ENCODE measurements at places on chromosomes 11 and 22.
A peak's percentile ranks its signal among the peaks of the same experiment; 100 is the strongest.

DNA sequence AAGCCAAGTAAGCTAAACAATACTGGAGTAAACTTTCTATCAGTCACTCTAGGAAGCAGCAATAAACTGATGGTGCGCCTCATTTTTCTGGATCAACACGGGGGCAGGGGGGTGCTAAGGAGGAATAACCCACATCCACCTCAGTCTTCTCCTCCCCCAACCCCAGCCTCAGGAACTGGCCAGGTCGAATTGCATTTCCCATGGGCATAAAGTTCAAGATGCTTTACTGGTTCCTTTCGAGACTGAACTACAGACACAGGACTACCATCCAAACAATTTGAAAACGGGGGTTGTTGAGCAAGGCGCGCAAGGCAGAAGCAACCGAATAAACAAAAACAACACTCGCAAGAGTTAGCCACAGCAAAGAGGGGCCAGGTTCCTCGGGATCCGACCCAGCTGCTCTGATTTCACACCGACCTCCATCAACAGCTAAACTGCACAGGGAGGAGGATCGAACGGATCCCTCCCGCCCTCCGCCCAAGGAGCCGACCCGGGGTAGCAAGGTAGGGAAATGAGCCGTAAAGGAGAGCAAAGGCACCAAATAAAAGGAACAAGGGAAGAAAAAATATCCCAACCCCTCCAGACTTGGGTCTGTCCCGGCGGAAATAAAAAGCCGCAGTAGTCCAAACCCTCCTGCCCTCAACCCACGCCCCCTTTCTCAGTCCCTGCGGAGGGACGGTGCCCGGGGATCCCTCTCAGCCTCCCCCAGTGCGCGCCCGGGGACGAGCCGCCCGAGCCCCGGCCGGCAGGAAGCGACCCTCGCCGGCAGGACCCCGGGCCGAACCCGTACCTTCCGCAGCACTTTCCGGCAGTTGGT is 801 bp downstream of the SESN3 start:
- no peak for DNase-seq

GRCh38 chr22:24322522-24322921 is 51.9 kb downstream of the SPECC1L start:
- no peak for DNase-seq

DNA sequence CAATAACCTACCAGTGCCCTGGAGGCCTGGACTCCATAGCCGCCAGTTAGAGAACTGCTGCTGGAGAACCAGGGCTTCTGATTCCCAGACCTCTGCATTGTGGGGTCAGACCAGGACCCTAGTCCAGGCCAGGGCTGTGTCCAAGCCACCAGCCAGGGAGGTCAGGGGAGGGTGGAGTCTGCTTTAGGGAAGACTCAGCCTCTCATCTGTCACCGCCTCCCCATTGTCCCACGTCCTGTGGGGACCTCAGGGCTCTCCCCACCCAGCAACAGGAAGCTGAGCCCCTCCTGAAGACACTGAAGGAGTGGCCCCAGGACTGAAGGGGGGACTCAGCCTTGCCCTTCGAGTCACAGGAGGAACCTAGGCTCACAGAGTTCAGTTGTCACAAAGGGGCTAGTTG is 41.2 kb downstream of the PDE2A start:
- DNase-seq, result no peak

- no peak for DNase-seq
These were observed 114.3 kb downstream of the CD44 start for GRCh38 chr11:35253237-35253636.

GRCh38 chr11:62195945-62196344 is 5.9 kb downstream of the SCGB1D1 start:
- DNase-seq, result no peak

DNA sequence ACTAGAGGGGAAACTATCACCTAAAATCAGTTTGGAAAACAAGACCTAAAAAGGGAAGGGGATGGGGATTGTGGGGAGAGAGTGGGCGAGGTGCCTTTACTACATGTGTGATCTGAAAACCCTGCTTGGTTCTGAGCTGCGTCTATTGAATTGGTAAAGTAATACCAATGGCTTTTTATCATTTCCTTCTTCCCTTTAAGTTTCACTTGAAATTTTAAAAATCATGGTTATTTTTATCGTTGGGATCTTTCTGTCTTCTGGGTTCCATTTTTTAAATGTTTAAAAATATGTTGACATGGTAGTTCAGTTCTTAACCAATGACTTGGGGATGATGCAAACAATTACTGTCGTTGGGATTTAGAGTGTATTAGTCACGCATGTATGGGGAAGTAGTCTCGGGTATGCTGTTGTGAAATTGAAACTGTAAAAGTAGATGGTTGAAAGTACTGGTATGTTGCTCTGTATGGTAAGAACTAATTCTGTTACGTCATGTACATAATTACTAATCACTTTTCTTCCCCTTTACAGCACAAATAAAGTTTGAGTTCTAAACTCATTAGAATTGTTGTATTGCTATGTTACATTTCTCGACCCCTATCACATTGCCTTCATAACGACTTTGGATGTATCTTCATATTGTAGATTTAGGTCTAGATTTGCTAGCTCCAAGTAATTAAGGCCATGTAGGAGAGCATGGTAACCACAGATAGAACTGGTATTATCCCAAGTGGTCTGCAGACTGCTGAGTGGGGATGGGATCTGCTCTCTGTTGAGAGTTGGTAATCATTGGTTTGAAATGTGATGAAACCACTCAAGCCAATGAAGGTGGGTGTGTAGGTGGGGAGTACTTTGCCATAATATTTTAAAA is 3.6 kb downstream of the NEAT1 start:
- DNase-seq, result no peak

GRCh38 chr11:78061921-78062311 is 1.7 kb upstream of the THRSP start:
- no peak for DNase-seq

- no peak for DNase-seq
These were observed 27.0 kb upstream of the HIKESHI start for GRCh38 chr11:86274999-86275398.

GRCh38 chr22:44557064-44557748 is 59.2 kb upstream of the RTL6 start:
- DNase-seq, result no peak

DNA sequence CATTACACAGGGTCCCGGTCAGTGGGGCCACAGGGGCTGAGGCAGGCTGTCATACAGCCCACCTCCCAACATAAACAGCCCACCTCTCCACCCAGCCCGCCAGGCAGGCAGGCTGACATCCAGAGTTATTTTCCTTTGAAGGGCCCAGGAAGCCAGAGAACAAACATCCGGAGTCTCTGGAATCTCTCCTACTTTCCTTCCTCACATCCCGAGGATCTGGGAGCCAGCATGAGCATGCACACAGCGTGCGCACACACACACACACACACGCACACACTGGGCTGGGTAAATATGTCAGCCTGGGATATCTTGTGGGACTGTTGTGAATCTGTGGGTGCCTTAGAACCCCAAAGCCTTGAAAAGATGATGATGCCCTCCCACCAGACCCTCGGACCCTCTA is 55.4 kb downstream of the PDE2A start:
- DNase-seq, result no peak

- no peak for DNase-seq
These were observed 192.6 kb upstream of the NECTIN1 start for GRCh38 chr11:119921571-119921970.

DNA sequence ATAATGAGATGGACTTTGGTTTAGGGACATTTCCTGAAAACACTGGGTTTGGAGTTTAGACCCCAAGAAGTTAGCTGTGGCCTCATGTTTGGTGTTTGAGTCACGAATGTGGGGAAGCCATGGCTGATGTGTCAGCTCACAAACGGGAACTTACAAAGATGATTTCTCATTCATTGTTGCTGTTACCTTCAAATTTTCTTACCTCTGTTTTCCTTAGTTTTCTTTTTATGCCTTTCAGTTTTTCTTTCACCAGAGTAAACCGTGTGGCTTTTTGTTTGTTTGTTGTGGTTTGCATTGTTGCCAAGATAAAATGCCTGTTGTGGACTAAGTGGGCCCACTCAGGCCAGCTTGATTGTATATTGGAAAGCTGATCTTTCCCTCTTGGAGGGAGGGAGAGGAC is 89.1 kb downstream of the SWAP70 start:
- no peak for DNase-seq

GRCh38 chr11:1308743-1309497 is 512 bp downstream of the TOLLIP start:
- peak; percentile 69 for DNase-seq

DNA sequence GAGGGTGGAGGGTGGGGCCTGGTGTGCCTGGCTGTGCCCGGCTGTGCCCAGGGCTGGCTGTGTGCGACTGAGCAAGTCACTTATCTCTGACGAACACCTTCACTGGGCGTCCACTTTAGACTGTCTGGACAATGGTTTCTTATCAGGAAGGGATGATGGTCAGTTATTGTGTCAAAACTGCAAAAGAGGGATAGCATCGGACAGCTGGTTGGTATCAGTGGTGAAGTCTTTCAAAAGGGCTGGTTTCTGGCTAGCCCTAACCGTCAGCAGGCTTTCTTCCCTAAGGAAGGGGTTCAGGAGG is 4.1 kb upstream of the MGAT3 start:
- no peak for DNase-seq

GRCh38 chr11:20654038-20654437 is 15.3 kb upstream of the NELL1 start:
- DNase-seq, result no peak
